ENCODE measurements at places on chromosomes 16 and 17.
A peak's percentile ranks its signal among the peaks of the same experiment; 100 is the strongest.

DNA sequence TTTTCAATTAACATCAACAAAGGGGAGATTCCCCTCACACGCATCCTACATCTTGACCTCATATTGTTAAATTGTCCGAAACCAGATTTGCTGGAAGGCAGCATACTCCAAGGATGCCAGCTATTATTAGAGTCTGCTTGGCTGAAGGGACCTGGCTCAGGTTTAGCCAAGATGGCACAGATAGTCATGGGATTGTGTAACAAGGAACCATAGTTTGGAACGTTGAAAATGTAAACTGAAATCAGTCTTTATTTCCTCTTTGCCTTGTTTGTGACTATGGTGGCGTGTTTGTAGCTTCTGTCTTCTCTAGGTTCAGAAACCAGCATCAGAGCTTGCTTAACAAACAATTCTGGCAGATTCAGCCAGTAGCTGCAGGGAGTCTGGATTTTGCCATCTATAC is 5.9 kb downstream of the ARSG start:
- DNase-seq: no peak

DNA sequence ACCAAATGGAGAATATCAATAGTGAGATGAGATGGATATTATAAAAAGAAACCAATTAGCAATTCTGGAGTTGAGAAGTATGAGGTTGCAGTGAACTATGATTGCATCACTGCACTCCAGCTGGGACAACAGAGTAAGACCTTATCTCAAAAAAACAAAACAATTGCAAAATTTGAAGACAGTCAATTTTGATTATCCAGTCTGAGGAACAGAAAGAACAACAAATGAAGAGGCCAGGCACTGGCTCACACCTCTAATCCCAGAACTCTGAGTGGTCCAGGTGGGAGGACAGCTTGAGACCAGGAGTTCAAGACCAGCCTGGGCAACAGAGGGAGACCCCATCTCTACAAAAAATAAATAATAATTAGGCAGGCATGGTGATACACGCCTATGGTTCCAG is 35.0 kb downstream of the USP32 start:
- no peak for DNase-seq

GRCh38 chr17:63701868-63702720 is 2.2 kb upstream of the LIMD2 start:
- DNase-seq: no peak

GRCh38 chr16:29993903-29994599 is 1.4 kb downstream of the HIRIP3 start:
- DNase-seq: no peak

DNA sequence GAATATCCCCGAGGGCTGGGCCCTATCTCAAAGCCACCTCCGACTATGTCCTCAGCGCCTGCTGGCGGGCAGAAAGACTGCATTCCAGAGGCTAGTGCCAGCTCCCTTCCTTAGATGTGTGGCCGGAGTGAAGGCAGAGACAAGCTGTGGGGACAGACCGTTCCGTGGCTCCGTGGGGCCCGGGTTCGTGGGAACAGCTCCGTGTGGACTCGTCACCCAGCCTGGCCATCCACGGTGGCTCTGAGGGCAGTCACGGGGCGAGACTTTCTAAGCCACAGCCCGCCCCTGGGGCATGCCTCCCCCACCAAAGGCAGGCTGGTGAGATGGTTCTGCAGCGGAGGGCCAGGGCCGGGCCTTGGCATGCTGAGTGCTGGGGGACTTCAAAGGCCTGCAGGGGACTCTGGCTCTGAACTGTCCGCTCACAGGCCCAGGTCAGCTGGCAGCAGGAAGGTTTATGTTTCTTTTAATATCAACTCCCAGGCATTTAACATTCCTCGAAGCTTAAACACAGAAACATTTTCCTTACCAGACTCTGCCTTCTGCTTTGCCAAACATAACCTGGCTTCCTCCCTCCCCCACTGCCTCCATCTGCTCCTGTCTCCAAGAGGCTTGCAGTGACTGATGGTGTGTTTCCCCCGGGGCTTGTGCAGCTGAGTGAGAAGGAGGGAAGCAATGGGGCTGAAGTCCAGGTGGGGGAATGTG is 50.4 kb downstream of the TIMM22 start:
- DNase-seq: peak; percentile 53

- DNase-seq: no peak
Measured at GRCh38 chr17:17570798-17571716, 20.5 kb downstream of the PEMT start.

- DNase-seq: no peak
Measured at GRCh38 chr16:10067406-10067805, 114.8 kb downstream of the GRIN2A start.

GRCh38 chr16:12796498-12796897 is 7.2 kb downstream of the CPPED1 start:
- peak; percentile 68 for DNase-seq

DNA sequence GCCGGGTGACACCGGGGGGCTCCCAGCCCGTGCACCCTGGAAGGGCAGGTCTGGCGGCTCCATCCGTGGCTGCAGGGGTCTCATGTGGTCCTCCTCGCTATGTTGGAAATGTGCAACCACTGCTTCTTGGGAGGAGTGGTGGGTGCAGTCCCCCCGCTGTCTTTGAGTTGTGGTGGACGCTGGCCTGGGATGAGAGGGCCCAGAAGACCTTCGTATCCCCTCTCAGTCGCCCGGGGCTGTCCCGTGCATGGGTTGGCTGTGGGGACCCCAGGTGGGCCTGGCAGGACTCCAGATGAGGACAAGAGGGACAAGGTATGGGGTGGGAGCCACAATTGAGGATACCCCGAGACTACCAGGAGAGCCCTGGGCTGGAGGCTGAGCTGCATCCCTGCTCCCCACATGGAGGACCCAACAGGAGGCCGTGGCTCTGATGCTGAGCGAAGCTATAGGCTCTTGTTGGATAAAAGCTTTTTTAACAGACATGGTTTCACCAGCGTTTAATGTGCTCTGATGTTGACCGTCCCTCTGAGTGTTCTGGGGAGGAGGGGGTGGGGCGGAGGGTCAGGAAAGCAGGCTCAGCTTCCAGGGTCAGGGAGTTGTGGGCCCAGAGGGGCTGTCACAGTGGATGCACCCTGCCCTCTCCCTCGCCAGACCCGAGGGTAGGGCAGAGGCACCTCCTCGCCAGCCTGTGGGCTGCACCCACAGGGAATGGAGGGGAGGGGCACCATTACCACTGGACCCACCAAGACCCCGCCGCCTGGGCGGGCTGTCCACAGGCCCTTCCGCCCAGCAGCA is 5.4 kb downstream of the SPATA2L start:
- DNase-seq: no peak

DNA sequence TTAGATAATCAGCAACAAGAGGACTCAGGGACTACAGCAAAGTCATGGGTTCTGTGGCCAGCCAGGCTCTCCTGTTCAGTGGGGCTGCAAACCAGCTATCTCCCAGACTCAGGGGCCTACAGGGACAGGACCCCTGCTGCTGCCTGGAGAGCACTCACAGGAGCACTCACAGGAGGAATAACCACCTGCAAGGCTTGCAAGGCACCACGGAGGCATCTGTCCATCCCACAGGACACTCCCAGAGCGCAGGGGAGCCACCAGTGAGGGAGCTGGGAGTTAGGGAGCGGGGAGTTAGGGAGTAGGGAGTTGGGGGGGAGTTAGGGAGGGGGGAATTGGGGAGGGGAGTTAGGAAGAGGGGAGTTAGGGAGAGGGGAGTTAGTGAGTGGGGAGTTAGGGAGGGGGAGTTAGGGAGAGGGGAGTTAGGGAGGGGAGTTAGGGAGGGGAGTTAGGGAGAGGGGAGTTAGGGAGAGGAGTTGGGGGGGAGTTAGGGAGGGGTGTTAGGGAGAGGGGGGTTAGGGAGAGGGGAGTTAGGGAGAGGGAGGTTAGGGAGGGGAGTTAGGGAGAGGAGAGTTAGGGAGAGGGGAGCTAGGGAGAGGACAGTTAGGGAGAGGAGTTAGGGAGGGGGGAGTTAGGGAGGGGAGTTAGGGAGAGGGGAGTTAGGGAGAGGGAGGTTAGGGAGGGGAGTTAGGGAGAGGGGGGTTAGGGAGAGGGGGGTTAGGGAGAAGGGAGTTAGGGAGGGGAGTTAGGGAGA is 5.7 kb downstream of the CANT1 start:
- no peak for DNase-seq

GRCh38 chr17:47934856-47935255 is 6.5 kb upstream of the PNPO start:
- DNase-seq: peak; percentile 54

- no peak for DNase-seq
Measured at GRCh38 chr17:81994593-81995462, 17.4 kb downstream of the ASPSCR1 start.

DNA sequence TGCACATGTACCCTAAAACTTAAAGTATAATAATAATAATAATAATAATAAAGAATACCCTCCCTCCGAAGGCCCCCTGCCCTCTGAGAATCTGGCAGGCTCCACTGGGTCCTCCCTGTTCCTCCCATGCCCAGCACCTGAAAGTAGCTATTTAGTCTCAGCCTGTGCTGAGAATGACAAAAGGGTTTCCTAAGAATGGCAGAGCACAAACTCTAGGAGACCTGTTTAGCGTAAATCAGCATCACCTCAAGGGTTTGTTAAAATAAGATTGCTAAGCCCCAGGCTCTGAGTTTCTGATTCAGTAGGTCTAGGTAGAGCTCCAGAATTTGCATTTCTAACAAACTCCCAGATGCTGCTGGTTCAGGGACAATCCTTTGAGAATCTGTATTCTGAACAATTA is 606.8 kb upstream of the CDH11 start:
- DNase-seq: no peak

All from fibroblast of skin of back (primary cell).